ENCODE measurements at places on chromosomes 4 and X.

DNA sequence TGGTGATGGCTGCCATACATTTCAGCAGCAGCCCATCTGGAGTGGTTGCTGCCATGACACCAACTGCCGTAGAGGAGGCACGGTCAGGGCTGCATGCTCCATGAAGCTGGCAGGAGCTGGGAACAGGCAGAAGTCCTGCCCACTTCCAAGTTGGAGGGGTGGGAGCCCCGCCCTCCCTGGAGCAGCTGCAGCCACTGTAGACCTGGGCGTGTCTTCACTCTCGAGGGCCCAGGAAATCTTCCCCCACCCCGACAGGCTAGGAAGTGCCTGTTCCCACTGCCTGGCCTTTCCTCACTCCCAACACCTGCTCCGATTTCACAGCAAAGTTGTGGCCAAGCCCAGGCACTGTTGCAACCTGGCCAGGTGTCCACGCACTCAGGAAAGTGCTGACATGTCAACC, 42.3 kb downstream of the NALF2 start:
- DNase-seq = no peak

DNA sequence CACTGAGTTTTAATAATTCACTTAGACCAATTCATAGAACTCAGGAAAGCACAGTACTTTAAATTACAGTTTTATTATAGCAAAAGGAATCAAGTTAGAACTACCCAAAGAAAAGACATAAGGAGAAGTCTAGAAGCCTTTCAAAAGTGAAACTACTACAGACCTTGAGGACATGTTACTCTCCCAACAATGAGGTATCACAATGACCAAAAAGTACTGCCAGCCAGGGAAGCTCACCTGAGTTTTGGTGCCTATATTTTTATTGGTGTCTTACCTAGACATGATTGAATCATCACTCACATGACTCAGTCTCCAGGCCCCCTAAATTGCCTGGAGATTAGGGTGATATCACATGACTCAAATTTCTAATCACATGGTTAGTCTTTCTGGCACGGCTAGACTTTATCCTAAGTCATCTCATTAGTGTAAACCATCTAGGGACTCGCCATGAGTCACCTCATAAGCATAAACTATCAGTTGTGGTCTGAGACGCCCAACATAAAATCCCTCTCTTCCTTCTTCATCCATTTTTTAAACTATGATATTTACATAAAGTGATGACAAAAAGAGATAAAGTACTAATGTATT, 372.3 kb downstream of the TMA16 start:
- no peak for DNase-seq

DNA sequence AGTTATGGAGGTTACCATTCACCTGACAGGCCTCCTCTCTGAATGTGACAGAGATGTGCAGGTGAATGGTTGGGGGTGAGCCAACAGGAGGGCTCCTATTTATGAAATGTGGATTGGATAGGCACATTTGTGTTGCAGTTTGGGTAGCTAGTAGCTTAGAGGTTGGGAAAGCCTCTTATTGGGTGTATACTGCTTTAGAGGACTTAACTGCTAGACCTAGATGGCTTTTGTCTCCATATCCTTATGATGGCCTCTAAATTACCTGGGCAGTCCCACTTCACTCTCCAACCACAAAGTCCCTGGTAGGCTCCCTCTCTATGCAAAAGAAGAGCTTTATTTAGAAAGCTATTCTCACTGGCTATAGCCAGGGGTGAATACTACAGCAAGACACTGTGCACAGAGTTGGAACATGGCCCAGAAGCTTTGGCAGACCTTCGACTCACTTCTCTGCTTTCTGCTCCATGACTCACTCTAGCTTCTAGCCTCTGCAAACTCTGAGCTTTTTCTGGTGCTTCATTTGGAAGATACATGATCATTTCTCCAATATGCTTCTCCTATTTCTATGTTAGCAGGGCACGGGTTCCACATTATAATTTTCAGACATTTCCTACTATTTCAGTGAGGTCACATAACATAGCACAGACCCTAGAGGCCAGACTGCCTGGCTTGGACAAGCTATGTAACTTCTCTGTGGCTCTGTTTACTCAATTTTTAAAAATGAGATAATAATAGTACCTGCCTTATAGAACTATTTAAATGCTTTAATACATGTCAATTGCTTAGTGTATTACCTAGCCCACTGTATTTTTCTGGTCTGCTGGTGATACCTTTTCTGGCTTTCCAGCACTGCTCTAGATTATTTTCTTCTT, 6.0 kb upstream of the VGLL1 start:
- peak; percentile 82 for DNase-seq

DNA sequence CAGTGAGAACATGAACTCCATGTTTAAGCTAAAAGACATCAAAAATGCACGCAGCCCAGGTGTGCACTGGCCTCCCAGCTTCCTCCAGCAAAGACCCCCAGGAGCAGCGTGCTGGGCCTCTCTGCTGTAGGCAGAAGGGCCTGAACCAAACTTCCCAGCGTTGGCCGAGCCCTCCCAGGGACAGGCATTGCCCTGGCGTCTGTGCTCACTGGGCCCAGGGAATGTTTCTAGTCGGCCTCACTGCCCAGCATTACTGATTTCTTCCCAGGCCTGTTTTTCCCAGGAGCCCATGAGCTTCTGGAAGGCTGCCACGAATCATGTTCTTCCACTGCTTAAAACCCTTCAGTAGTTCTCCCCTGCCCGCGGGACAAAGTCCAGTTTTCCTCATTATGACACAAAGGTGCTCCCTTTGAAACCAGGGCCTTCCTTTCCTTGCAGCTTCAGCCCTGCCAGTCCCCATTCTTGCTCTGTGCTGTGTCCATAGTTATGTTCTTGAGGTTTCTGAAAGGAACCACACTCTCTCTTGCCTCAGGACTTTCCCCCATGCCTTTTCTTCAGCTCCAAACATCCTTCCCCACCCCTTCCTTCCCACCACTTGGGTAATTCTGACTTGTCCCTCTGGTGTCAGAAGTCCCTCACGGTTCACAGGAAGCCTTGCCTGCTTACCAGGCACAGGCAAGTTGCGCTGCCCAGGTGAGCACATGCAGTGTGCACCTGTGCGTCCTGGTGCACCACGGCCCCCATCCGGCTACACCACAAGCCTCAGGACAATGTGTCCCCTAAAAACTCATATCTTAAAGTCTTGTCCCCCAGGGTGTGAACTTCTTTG, 93.4 kb upstream of the ENPP6 start:
- DNase-seq = no peak

- peak; percentile 45 for DNase-seq
Measured at GRCh38 chrX:14528629-14529289, 577 bp upstream of the GLRA2 start.

GRCh38 chr4:3217771-3218170, 31.2 kb upstream of the MSANTD1 start:
- no peak for DNase-seq

GRCh38 chr4:103786014-103786413, 66.2 kb upstream of the TACR3 start:
- peak; percentile 37 for DNase-seq

- DNase-seq = peak; percentile 19
Measured at GRCh38 chr4:108240366-108240765, 71.6 kb upstream of the LEF1 start.

- no peak for DNase-seq
Measured at GRCh38 chr4:30904588-30904987, 184.4 kb downstream of the PCDH7 start.

DNA sequence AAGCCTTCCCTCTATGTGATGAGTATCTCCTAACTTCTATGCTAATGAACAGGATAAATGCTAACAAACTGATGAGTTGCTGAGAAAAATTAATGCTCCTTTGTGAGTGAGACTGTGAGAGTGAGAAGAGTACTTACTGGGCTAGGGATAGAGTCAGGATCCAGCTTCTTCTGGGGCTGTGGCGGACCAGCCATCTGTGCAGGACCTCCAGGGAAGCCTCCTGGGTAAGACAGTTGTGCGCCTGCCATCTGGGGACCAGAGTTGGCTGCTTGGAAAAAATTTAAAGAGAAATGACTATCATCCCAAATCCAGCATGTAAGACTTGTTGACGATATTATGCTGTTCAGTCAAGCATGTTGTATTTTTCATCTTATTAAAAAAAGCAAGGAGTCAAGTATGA, 21.0 kb downstream of the SEC24D start:
- no peak for DNase-seq

DNA sequence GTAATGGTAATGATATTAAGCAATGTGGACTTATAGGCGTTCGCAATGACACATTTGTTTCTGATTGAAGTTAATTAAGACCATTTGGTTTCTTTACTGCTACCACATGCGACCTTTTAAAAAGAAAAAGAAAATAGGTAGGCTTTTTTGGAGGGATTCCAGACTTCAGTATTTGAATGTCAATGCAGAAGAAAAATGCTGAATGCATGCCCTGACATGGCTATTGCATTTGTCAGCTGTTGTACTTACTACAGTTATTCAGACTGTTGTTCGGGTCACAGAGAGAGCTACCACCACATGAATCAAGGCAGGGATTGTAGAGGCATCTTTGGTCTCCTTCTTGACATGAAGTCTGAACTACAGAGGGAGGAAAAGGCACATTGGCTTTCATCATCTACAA, 163.7 kb downstream of the CORIN start:
- no peak for DNase-seq

- no peak for DNase-seq
Measured at GRCh38 chr4:88820698-88821415, 123.2 kb upstream of the NAP1L5 start.

GRCh38 chr4:7021930-7022664, 21.1 kb upstream of the TADA2B start:
- peak; percentile 94 for DNase-seq

GRCh38 chrX:53135581-53135980, 41.6 kb downstream of the KANTR start:
- no peak for DNase-seq

DNA sequence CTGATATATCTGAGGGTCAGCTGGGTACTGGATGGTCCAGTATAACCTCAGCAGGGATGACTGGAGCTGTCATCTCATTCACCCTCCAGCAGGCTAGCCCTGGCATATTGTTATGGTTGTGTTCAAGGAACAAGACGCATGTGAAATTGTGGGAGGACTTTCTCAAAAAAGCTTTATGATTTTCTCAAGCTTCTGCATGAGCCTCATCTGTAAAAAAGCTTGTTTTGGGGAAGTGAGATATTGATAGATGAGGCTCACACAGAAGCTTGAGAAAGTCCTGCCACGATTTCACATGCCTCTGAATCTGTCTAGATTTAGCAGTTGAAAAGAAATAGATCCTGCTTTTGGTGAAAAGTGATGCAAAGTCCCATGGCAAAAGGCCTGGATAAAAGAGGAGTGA, 93.4 kb downstream of the SPCS3 start:
- DNase-seq = no peak

- no peak for DNase-seq
Measured at GRCh38 chr4:182288534-182288933, 45.3 kb downstream of the TENM3 start.

DNA sequence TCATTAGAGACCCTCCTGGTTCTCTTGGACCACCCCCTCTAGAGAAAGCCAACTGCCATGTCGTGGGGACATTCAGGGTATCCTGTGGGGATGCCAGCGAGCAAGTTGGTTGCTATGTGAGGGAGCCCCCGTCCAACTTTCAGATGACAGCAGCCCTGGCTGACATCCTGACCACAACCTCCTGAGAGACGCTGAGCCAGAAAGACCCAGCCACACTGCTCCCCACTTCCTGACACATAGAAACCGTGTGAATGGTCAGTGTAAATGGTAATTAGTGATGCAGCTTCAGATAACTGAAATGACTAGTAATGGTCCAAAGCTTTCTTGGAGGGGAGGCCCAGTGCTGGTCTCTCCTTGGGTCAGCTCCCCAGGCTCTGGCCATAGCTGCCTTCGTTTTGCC, 10.8 kb downstream of the CLCN4 start:
- no peak for DNase-seq

- no peak for DNase-seq
Measured at GRCh38 chrX:122835886-122836285, 348.2 kb upstream of the GRIA3 start.

GRCh38 chr4:106522839-106523238, 154.3 kb upstream of the GIMD1 start:
- DNase-seq = peak; percentile 32

- no peak for DNase-seq
Measured at GRCh38 chr4:68228568-68228967, 16.9 kb downstream of the TMPRSS11B start.

GRCh38 chr4:76276813-76277212, 25.3 kb downstream of the FAM47E start:
- no peak for DNase-seq

GRCh38 chr4:136687118-136687517, 845.2 kb downstream of the PCDH18 start:
- no peak for DNase-seq

- no peak for DNase-seq
Measured at GRCh38 chr4:95761426-95761825, 78.5 kb upstream of the PDHA2 start.

DNA sequence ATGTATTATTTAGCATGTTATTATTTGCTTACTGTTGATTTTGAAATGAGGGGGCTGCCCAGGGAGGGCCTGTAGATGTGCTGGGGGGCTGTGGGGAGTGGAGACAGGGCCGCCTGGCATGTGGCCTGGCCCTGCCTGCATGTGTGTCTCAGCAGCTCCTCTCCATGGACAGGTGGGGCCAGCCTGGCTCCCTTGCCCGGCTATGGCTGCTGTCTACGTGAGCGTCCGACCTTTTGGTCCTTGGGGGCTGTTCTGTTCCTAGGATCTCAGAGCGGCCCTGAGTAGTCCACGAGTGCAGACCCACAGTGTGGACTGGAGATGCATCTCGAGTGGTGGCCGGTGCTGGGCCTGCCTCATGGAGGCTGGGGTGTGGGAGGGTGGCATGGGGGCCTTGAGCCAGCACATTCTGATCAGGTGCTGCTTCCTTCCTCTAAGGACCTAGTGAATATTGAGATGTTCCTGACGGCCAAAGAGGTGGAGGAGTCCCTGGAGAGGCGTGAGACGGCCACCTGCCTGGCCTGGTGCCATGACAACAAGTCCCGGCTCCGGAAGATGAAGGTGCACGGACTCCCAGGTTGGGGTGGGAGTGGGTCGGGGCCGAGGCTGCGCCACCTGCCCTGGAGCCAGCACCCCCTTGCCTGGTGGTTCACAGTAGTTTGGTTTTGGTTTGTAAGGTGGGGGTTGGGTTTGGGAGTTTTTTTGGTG, 24.9 kb upstream of the UVSSA start:
- DNase-seq = no peak

DNA sequence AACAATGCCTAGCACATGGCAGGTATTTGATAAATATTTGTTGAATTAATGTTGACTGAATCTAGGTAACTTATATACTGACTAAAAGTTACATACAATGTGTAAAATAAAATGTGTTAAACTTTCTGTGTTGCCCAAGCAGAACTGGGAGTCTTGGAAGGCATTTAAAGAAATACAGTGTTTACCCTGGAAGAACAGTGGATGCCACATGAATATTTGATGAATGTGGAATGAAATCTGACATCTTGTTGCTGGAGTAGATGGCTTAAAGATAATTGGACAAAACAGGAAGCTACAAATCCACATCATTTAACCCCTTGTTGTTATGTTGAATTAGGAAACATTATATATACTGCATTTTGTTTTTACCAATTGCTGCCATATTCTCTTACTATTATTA, 39.9 kb upstream of the SCOC start:
- no peak for DNase-seq

- DNase-seq = no peak
Measured at GRCh38 chr4:145939856-145940255, 1.2 kb upstream of the ZNF827 start.

Measured in AG10803 (cell line).